ENCODE measurements at places on chromosomes 2 and 18.

GRCh38 chr2:131151398-131151797 is 46.3 kb downstream of the PLEKHB2 start:
- DNase-seq, result no peak

GRCh38 chr2:108182489-108182888 is 57.3 kb upstream of the SULT1C3 start:
- DNase-seq, result no peak

DNA sequence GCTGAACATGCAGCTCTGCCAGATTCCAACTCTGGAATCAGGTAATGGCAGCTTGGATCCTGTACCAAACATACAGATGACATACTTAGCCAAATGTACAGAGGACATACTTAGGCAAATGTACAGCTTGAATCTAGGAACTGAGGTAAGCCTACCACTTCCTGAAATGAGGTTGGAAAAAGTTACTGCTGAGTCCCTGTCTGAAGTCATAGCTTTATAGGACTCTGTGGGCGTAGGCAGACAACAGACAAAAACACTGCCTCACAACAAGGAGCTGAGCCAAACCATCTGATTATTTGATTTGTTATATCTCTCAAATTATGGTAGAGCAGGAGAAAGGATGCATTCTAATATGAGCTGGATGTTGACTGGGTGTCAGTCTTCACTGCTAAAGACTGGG is 290.2 kb upstream of the TCF4 start:
- no peak for DNase-seq

- DNase-seq, result no peak
Measured at GRCh38 chr2:1950474-1950873, 206.2 kb upstream of the PXDN start.

DNA sequence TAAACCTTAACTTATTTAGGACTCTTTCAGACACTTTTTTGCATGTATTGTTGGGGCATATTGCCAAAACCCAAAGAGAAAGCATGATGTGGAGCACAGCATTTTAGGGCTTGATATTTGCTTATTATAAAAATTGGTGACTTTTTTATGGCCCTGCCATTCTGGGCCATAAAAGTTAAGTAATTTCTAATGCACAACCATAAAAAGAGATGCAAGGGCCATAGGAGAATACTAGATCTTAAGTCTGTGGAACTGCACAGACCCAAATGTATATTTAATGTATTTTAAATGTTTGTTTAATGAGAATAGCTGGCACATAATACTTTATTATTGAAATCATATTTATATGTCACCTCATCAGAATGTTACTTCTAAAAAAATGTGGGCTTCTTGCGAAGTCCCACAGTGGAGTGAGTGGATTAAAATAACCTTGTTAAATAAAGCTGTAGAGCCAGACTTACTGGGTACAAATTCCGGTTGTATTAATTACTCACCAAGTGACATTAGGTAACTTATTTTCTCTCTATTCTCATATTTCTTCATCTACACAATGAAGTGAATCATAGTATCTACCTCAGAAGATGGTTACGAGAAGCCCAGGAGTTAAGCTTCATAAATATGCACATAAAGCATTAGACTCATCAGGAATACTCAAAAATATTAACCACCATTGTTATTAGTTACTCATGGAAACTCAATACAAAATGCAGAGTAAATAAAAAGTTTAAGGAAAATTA is 52.2 kb downstream of the HNMT start:
- DNase-seq, result no peak

DNA sequence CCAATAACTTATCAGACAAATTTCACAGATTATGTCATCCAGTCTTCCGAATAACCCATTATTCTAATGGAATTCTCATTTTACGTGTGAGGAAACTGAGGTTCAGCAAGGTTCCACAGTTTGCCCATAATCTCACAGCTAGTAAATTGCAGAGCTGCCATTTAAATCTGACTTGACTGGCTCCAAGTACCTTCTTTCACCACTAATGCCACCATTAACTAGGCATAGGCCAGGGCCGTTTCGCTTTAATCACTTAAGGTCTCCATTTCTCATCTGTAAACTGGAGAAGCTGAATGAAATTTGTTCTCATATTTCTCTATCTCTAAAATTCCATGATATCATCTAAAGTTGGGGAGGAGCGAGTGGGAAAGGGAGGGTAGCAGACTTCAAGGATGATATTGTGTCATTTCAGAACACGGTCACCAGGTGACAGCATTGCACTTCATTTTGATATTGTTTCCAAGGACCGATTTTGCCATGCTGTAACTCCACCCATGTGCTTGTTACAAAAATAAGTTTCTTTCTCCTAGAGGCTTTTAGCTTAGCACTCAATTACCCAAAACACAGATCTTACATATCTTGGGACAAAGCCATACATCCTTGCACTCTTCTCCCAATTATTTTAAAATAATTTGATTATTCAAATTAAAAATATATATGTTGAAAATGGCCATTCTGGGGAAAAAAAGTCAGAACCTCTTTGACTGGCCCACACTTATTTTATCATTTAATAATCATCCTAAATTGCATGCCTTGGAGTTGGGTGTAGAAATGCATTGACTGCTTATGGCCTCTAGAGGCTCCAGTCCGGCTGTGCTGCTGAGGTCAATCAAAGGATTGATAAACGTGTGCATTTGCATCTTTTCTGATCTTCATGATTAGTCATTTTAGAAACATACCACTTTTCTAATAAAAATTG is 123.8 kb downstream of the AKAIN1 start:
- no peak for DNase-seq

- DNase-seq, result no peak
Measured at GRCh38 chr2:101546376-101547058, 71.6 kb upstream of the RFX8 start.

DNA sequence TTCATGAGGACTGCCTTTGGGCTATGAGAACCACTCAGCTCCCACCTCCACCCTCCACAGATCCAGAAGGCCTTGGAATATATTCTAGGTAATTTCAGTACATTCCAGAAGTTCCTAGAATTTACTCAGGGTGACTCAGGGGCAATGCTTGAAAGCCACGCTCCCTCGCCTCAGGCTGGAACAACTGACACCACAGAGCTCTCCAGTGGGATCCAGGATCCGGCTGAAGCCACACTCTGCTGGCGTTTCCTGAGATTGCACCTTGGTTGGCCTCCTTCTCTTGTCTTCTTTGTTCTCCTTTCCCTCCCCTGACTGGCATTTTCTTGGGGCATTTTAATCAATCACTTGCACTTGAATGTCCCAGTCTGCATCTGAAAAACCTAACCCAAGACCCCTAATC is 92.6 kb upstream of the KCNE4 start:
- DNase-seq, result no peak

- no peak for DNase-seq
Measured at GRCh38 chr2:85394261-85394681, 15.9 kb downstream of the CAPG start.

DNA sequence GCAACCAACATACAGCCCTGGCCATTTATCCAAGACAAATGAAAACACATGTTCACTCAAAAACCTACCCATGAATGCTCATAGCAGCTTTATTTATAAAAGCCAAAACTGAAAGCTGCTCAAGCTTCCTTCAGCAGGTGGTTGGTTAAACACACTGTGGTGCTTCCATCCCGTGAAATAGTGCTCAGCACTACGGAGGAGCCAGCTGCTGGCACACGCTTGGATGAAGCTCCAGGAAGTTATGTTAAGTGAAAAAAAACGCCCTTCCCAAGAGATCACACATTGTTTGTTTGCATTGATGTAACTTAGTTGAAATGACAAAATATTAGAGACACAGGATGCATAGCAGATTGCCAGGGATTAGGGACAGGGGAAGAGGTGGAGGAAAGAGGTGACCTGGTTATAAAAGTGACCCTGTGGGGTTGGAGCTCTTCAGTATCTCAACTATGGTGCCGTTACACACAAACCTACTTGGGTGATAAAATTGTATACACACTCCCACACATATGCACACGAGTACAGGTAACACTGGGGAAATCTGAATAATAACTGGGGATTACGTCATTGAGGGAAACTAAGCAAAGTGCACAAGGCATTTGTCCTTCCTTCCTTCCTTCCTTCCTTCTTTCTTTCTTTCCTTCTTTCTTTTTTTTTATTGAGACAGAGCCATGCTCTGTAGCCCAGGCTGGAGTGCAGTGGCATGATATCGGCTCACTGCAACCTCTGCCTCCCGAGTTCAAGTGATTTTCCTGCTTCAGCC is 6.2 kb upstream of the ALPG start:
- no peak for DNase-seq

DNA sequence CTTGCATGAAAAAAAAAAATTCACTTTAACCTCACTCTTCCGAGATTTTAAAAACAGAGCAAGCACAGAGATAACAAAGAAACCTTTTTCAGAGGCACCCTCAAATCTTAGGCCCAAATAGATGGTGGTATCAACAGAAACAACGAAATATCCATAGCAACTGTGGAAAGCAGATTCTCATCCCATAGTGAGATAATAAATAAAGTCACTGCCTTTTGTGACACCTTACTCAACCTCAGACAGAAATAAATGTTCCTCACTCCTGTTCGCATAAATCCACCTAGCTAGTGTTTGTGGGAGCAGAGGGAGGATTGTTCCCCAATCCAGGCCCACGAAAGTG is 60.9 kb upstream of the RTN4 start:
- DNase-seq, result no peak

- DNase-seq, result no peak
Measured at GRCh38 chr2:221262651-221263050, 309.5 kb downstream of the EPHA4 start.

DNA sequence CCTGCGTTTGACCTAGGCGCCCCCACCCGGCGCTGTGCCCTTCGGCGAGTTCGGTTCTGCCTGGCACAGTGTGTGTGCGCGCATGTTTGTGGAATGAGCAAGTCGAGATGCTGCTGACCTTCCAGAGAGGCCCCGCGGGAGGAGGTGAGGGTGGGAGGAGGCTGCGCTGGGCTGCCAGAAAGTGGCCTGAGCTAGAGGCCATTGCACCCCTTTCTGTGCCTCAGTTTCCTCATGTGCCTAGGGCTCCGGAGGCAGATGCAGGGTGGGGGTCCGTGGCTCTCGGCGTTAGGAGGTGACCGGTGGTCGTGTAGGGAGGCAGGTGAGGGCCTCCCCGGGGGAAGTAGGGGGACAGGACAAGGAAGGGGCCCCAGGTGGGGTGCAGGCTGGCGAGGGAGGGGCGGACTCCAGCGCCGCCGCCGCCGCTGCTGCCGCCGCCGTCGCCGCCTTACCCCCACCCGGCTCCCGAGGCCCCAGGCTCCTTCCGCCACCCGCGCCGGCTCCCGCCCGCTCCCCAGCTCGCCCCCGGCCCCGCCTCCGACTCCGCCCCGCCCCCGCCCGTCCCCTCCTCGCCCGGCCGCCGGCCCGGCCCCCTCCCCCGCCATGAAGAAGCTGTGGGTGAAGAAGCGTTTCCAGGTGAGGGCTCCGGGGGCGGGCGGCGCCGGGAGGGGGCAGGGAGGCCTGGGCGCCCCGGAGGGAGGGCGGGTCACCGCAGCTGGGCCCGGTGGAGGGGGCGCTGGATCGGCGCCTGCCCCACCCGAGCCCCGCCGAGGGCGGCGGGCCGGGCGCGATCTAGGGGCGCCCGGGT is 7.0 kb downstream of the SPEG start:
- peak; percentile 52 for DNase-seq

DNA sequence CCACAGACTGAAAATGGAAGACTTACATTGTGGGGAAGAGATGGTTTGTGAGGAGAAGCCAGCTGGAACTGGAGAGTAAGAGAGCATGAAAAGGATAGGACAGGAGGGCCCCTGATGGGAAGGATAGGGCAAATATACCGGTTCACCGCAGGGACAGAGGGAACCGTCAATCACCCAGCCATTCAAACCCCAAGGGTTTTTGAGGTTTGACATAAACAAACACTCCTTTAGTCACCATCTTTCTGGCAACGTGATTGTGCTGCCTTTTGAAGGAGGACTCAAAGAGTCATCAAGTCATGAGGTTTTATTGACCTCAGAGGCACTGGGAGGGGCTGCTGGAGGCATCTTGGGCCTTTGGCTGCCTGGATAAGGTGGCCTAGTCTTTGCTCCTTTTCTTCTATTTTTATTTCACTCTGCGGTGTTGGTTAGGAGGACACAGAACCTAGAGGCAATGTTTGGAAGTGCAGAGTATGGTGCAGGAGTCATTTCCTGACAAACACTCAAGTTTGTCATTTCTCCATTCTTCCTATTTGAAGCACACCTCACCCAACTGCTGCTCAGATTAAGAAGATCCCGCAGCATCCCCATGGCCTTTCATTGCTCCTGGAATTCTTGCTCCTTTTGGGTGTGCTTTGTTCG is 487.3 kb upstream of the SPRED2 start:
- no peak for DNase-seq

GRCh38 chr2:121579309-121579708 is 48.6 kb downstream of the RNU4ATAC start:
- no peak for DNase-seq

Measured in activated CD8-positive, alpha-beta memory T cell treated with anti-CD3 and anti-CD28 coated beads for 4 hours (primary cell).